ENCODE measurements at places on chromosomes 7 and 10. TPM values are rescaled to one million over a fixed set of nuclear protein-coding genes. Genes with fewer than 3 reads are reported as not detected.

GRCh38 chr7:15885678-15886077 lies 199.2 kb upstream of the MEOX2 start:
- no peak for DNase-seq

CALN1 gene
- not detected for total RNA-seq

GNB2 gene
- total RNA-seq, result 38.5 TPM

- DNase-seq, result no peak
Measured at GRCh38 chr10:61958805-61959204, 57.3 kb downstream of the ARID5B start.

DNA sequence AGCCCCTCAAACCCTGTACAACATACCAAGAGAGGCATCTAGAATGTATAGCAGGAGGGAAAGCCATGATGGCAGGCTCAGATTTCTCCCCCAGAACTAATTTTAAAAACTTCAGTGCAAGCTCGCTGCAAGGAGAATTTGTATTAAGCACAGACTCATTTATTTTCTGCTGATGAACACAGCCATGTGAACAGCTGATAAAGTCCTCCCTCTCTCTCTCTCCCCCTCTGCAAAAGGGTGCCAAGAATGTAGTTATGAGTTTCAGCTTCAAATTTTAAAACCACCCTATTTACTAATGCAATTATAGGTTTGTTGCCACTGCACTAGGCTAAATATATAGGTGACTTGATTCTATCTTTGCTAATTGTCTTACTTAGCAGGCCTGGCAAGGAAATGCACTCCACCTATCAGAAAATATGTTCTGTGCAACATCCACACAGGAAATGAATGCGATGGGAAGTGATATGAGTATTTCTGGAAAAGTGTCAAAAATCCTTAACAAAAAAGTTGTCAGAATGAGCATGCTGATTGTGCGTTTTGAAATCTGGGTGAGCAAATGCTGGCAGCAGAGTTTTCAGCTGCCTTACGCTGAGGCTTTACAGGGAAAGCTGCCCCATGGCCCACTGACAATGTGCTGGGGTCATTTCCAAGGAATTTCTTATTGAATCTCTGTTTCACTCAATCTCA lies 43.4 kb upstream of the GHITM start:
- DNase-seq, result peak; percentile 59

DNA sequence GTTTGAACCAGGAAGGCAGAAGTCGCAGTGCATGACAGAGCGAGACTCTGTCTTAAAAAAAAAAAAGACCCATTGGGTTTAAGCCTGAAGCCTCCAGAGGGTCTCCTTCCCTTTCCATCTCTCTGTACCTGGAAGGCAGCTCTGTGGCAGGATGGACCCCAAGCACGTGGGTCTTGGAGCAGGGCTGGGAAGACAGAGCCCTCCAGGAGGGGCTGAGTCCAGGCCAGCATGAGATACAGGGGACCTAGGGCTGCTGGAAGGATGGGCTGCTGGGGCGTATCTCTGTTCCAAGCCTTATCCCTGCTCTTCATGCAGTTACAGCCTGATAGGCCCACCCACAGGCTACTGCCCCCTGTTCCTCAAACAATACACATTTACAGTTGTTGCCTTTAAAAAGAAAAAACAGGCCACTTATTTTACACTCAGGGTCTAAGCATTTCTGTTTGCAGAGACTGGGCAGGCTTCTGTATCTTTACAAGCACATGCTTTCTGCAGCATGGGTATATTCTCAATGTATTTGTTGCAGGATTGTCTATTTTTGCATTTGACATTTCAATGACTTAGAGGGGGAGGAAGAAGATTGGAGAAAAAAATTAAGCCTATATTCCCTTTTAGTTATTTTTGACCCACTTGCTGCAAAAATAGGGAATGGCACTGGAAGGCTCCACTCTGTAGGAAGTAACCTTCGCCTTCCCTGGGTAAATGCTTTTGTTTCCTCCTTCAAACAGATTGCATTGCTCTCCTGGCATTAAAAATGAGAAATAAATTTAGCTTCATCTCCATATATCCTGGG lies 60.1 kb downstream of the FAM171A1 start:
- DNase-seq, result no peak

GRCh38 chr10:129878835-129879234 lies 85.2 kb downstream of the EBF3 start:
- no peak for DNase-seq

- no peak for DNase-seq
Measured at GRCh38 chr10:60893231-60893630, 50.8 kb downstream of the RHOBTB1 start.

MMP21 gene
- 0.09 TPM for total RNA-seq

ZNRF2 gene
- 5.8 TPM for total RNA-seq

DNA sequence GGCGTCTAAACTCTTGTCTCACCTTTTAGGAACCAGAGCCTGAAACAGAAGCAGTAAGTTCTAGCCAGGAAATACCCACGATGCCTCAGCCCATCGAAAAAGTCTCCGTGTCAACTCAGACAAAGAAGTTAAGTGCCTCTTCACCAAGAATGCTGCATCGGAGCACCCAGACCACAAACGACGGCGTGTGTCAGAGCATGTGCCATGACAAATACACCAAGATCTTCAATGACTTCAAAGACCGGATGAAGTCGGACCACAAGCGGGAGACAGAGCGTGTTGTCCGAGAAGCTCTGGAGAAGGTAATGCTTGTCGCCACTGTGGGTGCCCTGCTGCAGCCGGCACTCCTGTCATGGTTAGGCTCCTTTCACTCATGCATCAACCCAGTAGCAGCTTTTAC lies 113.1 kb downstream of the ZMYND11 start:
- DNase-seq, result no peak

CYP3A4 gene
- total RNA-seq, result not detected

PAX4 gene
- not detected for total RNA-seq
